ENCODE measurements at places on chromosomes 4 and X.

GRCh38 chr4:68717999-68718398 lies 47.5 kb upstream of the UGT2B15 start:
- DNase-seq, result no peak

GRCh38 chr4:62093735-62094134 lies 893.6 kb downstream of the ADGRL3 start:
- DNase-seq, result no peak

DNA sequence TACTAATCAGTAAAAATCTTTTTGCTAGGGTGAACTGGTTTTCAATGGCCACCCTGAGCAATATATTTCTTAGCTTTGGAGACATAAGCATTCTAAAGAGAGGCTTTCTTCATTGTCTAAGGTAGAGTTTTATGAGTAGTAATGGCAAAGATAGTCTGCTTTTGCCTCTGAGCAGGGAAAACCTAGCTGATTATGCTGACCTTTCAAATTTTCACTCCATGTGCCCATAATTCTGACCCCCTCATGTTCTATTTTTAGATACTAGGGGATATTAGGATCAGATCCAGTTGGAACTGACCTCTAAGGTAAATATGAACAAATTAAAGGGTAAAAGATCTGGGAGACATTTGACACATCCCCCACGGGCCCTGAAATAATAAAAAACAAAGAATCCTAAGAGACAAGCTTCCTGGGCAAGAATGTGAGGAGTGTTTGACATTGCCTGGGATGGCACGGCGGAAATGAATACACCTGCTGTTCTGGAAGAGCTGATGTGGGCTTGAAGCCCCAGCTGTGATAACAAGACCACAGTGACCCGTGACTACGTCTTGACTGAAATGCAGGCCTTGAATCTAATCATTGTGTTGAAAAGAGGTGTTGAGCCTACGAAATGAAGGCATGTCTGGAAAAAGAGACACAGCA lies 392.1 kb upstream of the FRG1 start:
- no peak for DNase-seq

DNA sequence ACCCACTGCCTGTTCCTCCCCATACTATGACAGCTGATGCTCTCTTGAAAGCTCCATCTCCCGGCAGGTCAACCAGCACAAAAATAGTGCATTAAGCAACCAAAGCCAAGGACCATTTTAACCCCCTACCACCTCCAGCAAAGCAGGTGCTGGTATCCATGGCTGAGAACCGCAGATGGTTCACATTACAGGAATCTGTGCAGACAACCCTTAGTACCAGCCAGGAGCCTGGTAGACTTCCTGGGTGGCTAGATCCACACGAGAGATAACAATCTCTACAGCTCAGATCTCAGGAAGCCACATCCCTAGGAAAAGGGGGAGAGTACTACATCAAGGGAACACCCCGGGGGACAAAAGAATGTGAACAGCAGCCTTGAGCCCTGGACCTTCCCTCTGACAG lies 248.0 kb downstream of the FGF13 start:
- no peak for DNase-seq

- no peak for DNase-seq
These were observed 23.1 kb downstream of the TMEM184C start for GRCh38 chr4:147640331-147640730.

Measured in stimulated activated CD8-positive, alpha-beta memory T cell treated with anti-CD3 and anti-CD28 coated beads, Interleukin-4, amount 100 ng/mL, for 1 hour (primary cell).